ENCODE measurements at places on chromosomes 16 and 17. TPM values are rescaled to one million over a fixed set of nuclear protein-coding genes. Genes with fewer than 3 reads are reported as not detected.

DNA sequence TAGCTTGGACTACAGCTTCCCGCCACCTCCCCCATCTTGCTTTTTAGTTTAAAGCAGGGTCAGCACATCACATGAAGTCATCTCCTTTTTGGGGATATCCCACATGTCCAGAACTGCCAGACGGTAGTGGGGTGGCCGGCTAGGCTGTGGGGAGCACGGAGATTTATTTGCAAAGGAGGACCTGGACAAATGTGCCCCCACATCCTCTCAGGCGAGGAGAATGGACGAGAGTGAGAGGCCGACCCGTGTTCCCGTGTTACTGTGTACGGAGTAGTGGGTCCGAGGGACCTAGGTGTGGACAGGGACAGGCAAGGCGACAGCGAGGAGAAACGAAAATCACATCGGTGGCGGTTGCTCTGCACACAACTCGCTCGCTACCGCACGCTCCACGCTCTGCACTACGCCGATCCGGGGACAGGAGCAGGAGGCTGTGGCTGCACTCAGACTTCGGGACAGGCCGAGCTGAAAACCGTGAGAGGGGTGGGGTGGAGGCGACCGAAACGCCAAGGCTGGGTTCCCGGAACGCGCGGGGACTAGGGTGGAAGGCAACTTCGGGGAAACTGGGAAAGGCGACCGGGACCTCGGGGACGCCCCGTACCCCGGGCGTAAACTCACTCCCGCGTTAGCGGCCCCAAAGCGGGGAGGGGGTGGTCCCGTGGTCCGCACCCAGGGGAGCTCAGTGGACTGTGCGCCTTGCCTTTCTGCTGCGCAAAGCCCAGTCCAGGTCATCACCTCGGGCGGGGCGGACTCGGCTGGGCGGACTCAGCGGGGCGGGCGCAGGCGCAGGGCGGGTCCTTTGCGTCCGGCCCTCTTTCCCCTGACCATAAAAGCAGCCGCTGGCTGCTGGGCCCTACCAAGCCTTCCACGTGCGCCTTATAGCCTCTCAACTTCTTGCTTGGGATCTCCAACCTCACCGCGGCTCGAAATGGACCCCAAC lies at the start of gene MT1A:
MT1A (plus strand) TSS at position 853 of the 937 bp plus-strand sequence; CDS start at position 926, 73 bp downstream.
- DNase-seq: no peak

- no peak for DNase-seq
These were observed 72.5 kb upstream of the CBX4 start for GRCh38 chr17:79911430-79912399.

DNA sequence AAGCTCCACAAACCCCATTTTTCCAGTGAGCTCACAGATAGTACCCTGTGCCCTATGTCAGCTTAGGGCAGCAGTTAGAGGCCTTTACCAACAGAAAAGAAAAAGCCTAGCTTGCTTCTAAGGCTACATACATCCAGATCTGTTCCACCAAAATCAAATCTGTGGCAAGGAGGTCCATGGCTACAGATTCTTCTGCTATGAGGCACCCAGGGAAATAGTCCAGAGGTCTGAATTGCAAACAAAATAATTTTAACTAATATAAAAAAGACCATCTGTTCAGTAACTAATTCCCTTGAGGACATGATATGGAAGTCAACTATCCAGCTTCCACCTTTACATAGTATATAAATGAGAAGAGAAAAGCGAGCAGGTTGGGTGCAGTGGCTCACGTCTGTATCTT lies 129.3 kb downstream of the PARN start:
- no peak for DNase-seq

DNA sequence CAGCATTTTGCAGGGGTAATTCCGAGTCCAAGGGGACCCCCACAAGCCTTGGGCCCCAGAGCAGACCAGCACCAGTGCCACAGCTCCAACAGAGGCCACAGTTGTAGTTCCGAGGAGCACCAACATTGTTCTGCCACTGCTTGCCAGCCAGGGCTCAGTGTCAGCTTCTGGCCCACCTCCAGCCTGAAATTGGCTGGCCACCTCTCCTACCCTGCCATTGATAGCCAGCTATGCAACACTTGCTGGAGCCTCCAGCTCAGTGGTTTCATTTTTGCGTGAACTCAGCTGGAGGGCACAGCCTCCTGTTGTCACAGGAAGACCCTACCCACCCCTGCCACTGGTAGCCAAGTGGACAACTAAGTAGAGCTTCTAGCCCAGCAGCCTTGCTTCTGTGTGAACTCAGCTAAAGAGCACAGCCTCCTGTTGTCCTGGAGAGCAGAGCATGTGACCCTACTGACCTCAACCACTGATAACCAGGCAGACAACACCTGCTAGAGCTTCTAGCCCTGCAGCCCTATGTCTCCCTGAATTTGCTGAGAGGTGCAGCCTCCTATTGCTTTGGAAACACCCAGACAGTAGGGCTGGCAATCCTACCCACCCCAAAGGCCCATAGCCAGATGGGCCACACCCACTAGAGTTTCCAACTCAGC lies 24.9 kb downstream of the HYDIN start:
- no peak for DNase-seq

MON1B gene
- 65.3 TPM for total RNA-seq

Measured in activated naive CD8-positive, alpha-beta T cell treated with anti-CD3 and anti-CD28 coated beads for 36 hours (primary cell).